ENCODE measurements at places on chromosomes 1 and 21.
A peak's percentile ranks its signal among the peaks of the same experiment; 100 is the strongest.

- DNase-seq = peak; percentile 27
Measured at GRCh38 chr1:179121159-179121938, 39.5 kb downstream of the TOR3A start.

- no peak for DNase-seq
Measured at GRCh38 chr1:178684542-178685000, 40.5 kb upstream of the RALGPS2 start.

GRCh38 chr1:160628799-160629263 is 18.0 kb downstream of the SLAMF1 start:
- DNase-seq = no peak

DNA sequence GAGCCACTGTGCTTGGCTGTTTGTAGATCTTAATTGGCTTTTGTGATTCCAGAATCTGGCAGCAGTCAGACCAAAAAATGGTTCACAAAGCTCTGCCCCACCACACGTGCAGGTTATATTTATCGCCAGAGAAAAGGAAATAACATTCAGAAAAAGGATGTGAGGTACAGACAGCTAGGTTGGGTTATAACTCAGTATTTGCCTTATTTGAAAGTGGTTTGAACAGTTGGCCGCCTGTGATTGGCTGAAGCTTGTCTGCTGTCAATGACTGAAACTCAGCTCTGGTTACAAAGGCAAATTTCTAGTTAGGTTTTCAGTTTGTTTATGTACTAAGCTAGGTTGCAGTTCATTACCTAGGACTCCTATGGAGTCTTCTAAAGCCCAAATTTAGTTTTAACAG is 9.6 kb downstream of the SH3BGR start:
- no peak for DNase-seq

DNA sequence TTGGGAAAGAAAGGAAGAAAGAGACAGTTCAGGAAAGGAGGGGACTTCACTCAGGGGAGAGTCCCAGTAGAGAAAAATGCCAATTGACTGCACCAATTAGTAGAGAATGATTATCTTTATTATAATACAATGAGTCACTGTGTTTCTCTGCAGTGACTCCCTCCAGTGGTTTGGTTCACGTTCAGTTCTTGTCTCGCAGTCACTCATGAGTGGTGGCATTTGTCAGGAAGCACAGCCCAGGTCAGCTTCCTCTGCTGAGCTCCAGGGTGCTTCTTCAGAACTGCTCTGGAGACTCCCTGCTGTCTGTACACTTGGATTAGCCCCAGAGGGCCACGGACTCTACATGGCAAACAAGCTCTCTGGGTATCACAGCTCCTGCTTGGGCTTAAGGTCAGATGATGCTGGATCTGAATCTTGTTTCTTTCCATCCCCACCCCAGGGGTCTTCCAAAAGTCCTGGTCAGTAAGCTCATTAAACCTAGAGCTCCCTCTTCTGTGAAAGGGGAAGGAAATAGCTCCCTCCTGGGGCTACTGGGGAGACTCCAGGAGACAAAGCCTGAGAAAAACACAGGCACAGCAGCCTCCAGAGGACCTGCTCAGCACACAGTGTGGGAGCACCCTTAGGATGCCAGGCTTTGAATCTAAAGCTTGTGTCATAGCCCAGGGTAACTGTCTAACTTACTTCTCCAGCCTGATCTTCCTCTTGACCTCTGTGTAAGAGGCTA is 619.0 kb downstream of the AJAP1 start:
- DNase-seq = no peak

DNA sequence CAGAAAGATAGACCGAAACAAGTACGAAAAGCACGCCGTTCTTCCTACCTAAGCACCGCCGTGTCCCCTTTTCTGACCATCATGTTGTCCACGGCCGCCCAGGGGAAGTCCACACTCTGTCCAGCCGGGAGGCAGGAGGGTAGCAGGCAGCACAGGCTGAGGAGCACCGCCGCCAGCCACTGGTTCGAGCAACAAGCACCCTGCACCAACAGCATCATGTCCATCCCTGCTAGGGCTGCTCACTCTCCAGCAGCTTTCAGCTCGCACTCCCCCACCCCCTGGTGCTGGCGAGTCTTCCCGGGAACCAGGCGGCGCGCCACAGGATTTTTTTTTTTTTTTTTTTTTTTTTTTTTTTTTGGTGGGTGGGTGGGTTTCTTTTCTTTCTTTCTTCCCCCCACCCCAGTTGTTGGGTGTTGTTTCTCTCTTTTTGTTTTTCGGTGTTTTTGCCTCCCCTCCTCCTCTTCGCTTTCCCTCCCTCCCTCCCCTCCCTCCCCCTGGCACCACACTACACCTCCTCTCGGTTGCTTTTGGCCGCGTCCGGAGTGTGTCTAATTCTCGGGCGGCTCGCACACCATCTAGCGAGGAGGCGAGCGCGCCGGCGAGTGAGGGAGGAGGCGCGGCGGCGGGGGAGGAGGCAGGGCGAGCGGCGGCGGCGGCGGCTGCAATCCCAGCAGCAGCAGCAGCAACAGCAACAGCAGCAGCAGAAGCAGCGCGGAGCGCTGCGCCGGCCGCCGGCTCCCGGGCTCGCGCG is at the start of gene NEGR1:
NEGR1 (minus strand) TSS at position 269 of the 751 bp plus-strand sequence.
- no peak for DNase-seq

DNA sequence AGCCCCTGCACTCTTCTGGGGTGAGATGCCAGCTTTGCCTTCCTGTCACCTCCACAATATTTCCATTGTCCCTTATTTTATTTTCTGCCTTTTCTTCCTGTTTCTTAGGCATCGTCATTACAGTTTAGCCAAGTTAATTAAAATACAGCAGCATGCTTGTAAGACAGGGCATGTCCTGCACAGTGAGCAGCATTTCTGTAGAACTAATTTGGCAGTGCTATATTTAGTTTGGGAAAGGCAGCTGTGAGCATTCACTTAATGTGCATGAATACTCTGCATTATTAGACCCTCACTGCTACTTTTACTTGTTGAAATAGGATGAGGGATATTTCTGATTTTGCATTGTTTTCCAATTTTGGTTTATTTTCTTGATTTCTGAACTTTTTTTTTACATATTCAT is 133.3 kb downstream of the KCNK2 start:
- no peak for DNase-seq

DNA sequence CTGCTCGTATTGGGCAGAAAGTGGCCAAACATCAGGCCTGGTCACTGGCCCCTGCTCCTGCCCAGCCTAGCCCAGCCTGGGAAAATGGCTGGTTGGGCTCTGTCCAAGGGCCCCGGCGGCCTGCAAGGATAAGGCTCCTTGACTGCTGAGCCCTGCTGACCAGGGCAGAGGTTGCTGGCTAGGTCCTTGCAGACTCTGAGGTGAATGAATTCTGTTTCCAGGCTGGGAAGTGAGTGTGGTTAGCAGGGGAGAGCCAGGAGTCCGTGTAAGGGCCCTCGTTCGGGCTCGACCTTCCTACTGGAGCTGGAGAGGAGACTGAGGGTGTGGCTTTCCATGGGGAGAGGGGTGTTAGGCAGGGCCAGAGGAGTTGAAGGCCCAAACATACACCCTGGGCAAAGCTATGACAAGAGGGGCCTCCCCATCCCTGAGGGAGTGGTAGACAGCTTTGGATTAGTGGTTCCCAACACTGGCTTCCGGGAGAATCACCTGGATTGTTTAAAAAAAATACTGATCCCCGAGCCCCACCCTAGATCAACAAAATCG is 20.6 kb downstream of the CSF1 start:
- no peak for DNase-seq

- no peak for DNase-seq
Measured at GRCh38 chr21:18518054-18518481, 114.5 kb upstream of the TMPRSS15 start.

DNA sequence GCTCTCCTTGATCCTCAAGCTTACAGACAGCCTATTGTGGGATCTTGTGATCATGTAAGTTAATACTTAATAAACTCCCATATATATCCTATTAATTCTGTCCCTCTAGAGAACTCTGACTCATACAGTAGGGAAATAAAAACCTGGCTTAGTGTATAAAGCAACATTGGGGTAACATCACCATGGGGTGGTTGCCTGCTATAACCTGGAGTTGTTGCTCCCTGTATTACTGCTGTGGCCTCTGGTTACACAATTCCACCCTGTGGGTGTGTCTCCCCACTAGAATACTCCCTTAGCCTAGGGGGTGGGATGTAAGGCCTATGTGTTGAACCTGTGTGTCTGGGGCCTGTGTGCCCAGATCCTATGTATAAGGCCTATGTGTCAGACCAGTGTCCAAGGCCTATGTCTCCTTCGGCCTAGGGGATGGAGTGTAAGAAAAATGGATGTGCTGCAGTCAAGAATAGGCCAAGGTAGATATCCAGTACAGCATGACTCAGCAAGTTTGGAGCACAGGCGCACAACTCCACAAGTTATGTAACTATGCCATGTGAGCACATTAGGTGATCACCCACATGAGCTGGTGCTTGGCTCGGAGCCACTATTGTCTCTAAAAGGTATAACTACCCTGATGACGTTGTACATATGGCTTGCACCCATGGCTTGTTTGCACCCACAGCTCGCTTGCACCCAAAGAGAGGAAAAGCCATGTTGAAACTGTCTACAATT is 96.8 kb upstream of the C1orf21 start:
- no peak for DNase-seq

- no peak for DNase-seq
Measured at GRCh38 chr1:71630073-71630472, 549.2 kb upstream of the ZRANB2 start.

GRCh38 chr1:1600861-1601563 is 1.1 kb upstream of the FNDC10 start:
- no peak for DNase-seq

DNA sequence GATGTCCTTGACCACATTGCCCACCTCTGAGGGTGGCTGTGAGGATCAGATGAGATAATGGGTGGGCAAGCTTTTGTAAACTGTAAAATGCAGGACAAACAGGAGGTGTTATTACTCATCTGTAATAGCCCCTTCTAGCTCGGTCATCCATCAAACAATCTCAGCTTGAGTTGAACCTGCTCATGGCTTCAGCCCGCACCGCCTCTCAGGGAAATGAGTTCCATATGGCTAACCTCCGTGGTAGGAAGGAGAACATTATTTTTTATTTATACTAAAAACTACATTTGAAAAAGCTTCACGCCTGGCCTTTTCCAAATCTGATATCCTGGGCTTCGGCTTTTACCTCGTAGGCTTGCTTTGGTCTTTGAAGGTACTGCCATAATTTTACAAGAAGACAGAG is 116.2 kb upstream of the USP24 start:
- no peak for DNase-seq

DNA sequence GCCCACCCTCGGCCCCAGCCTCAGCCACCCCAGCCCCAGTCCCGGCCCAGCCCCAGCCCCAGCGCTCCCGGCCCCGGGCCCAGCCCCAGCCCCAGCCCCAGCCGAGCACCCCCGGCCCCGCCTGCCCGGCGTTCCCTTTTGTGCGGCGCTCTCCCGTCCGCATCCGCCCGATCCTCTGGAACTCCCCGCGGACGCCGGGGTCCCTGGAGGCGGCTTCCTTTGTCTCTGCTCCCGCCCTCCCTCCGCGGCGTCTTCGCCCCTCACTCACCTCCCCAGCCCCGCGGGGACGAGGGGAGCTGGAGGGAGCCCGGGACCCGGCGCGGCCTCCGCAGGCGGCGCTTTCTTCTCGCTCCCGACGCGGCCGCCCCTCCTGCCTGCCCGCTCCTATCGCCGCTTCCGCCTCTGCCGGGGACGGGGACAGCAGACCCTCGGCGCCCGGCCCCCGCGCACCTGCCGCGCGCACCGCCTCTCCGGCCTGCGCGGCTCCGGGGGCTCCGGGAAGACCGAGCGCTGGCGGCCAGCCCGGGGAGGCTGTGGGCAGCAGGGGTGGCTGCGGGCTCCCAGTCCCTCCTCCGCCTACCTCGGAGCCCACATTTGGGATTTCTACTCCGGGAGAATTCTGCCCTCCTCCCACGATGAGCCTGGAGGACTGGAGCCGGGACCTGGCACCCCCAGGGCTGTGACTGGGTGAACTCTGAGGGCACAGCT is 14.0 kb downstream of the AGRN start:
- no peak for DNase-seq

DNA sequence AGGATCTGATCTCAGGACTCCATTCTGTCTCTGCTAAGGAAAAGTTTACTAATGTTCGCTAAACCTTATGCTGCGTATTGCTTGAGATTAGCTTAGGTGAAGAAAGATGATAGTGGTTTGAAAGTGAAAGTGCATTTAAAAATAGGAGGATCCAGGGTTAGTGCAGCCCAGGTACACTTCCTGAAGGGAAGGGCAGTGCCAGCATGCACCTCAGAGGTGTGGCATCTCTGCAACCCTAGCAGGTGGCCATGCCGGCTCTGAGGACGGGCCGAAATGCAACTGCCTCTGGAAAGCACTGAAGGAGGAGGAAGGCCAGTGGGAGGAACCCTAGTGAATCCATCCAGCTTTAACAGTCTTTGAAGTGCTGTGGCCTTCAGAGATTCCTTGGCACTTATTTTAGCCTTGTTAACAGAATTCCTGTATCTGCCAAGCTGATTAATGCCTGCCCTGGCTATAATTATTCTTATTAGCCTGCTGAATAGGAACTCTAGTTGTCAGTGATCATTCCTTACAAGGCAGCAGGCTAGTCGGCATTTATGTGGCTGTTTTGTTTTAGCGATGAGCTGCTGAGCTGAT is 5.5 kb downstream of the PTGFRN start:
- no peak for DNase-seq

GRCh38 chr1:183302452-183303322 is 115.5 kb downstream of the NMNAT2 start:
- no peak for DNase-seq

- DNase-seq = no peak
Measured at GRCh38 chr21:45945868-45946210, 35.7 kb upstream of the COL6A1 start.

DNA sequence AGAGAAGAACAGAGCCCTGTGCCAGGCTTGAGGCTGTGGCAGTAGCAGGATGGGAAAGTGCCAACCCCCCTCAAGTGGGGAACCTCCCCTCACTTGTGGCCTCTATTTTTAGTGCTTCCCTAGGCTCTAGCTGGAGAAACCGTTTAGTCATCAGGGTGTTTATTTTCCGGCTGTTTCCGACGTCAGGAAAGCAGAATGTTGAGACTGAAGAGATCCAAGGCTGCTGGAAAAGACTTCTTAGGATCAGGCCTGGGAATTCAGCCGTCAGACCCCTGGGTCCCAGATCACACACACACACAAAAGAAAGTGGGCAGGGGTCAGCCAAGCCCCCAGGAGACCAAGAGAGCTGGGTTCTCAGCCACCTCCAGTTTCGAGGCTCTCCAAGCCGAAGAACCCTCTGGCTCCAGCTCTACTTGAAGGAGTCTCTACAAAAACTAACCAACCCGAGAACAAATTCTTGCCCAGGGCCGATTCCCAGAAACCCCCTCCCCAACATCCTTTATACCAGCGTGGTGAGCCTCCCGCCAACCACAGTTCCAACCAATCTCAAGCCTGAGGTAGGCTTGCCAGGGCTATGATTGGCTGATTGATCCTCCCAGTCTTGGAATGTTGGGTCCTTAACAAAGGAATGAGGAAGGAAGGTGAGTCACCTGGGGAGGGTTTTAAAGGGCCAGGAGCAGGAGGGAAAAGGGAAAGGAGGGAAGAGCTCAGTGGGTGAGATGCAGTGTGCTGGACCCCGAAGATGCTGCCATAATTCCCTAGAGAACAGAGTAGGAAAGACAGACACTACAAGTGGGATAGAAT is 2.5 kb upstream of the MEF2D start:
- DNase-seq = no peak

Measured in activated CD4-positive, alpha-beta T cell treated with anti-CD3 and anti-CD28 coated beads, Interleukin-2, amount 50 U/mL, for 24 hours (primary cell).